Bladder microvascular endothelial cell (primary cell): ENCODE measurements at places on chromosomes 2 and 18. TPM values are rescaled to one million over a fixed set of nuclear protein-coding genes. Genes with fewer than 3 reads are reported as not detected.

Gene OSBPL1A
- total RNA-seq: 6.8 and 16.2 TPM in 2 replicates

Gene CD226
- 0.32 and 1.0 TPM in 2 replicates for total RNA-seq

Gene RAB12
- total RNA-seq: 54.1 and 75.0 TPM in 2 replicates

Gene POTEI
- 0.16 and 0.63 TPM in 2 replicates for total RNA-seq

Gene CCDC74B
- 0.65 and 0.94 TPM in 2 replicates for total RNA-seq

Gene CKAP2L
- total RNA-seq: 3.8 and 4.5 TPM in 2 replicates

Gene DDX18
- 27.8 and 52.9 TPM in 2 replicates for total RNA-seq

Gene REL
- 5.7 and 35.9 TPM in 2 replicates for total RNA-seq

Gene LYPD1
- total RNA-seq: 0.65 and 3.1 TPM in 2 replicates

Gene PID1
- 0.16 and 0.76 TPM in 2 replicates for total RNA-seq

Gene HOXD1
- total RNA-seq: 8.1 and 8.9 TPM in 2 replicates

Gene ZNF512
- total RNA-seq: 11.2 and 26.9 TPM in 2 replicates

Gene IL36A
- total RNA-seq: not detected in 2 replicates

Gene TNFRSF11A
- 4.4 and 21.5 TPM in 2 replicates for total RNA-seq

Gene PARD3B
- total RNA-seq: 3.2 and 41.0 TPM in 2 replicates

Gene BUB1
- 18.8 and 27.7 TPM in 2 replicates for total RNA-seq

Gene TMEM247
- total RNA-seq: not detected in 2 replicates

Gene CTAGE1
- not detected in 2 replicates for total RNA-seq

Gene SULT1C4
- total RNA-seq: 7.6 and 82.8 TPM in 2 replicates

Gene L3MBTL4
- total RNA-seq: 0.16 and 10.8 TPM in 2 replicates

Gene ALLC
- not detected in 2 replicates for total RNA-seq

Gene SCN3A
- total RNA-seq: 0.32 and 10.2 TPM in 2 replicates

Gene IL1F10
- not detected in 2 replicates for total RNA-seq

Gene PTPRM
- 75.0 and 118 TPM in 2 replicates for total RNA-seq

Gene SAG
- not detected in 2 replicates for total RNA-seq

Gene KLHL30
- total RNA-seq: under 0.01 TPM in 1 of 2 replicates, not detected in the other

Gene DSC1
- not detected in 2 replicates for total RNA-seq

Gene HADHA
- 142 and 186 TPM in 2 replicates for total RNA-seq

Gene LOXHD1
- 0.06 and 0.16 TPM in 2 replicates for total RNA-seq

Gene NCKAP1
- total RNA-seq: 61.8 and 247 TPM in 2 replicates

Gene GALNT3
- 0.49 TPM in 1 of 2 replicates, not detected in the other for total RNA-seq

Gene NT5DC4
- not detected in 2 replicates for total RNA-seq

Gene ATIC
- 9.9 and 35.7 TPM in 2 replicates for total RNA-seq

Gene ALPI
- total RNA-seq: not detected in 2 replicates

Gene VWC2L
- total RNA-seq: not detected in 2 replicates

Gene REV1
- total RNA-seq: 22.7 and 62.5 TPM in 2 replicates

Gene UGT1A5
- total RNA-seq: not detected in 2 replicates

Gene DTNA
- total RNA-seq: 0.81 and 10.7 TPM in 2 replicates

Gene MERTK
- total RNA-seq: 11.2 and 44.7 TPM in 2 replicates

Gene ZSCAN30
- 7.9 and 15.9 TPM in 2 replicates for total RNA-seq

Gene TSPYL6
- not detected in 2 replicates for total RNA-seq

Gene EFEMP1
- 1,267 and 12,559 TPM in 2 replicates for total RNA-seq

Gene RTP5
- total RNA-seq: not detected in 2 replicates

Gene LYPD6
- total RNA-seq: 1.5 and 15.9 TPM in 2 replicates

Gene PASK
- 4.7 and 5.4 TPM in 2 replicates for total RNA-seq

Gene NLRC4
- not detected in 2 replicates for total RNA-seq

Gene CAMKMT
- 2.6 and 4.7 TPM in 2 replicates for total RNA-seq

Gene TMEM37
- 0.06 and 0.49 TPM in 2 replicates for total RNA-seq

Gene GYPC
- 71.7 and 275 TPM in 2 replicates for total RNA-seq
